Activated naive CD4-positive, alpha-beta T cell (primary cell): ENCODE measurements at places on chromosomes 12 and 14.

- no peak for DNase-seq
Observed at GRCh38 chr12:121805171-121806008, 1.6 kb downstream of the SETD1B start.

DNA sequence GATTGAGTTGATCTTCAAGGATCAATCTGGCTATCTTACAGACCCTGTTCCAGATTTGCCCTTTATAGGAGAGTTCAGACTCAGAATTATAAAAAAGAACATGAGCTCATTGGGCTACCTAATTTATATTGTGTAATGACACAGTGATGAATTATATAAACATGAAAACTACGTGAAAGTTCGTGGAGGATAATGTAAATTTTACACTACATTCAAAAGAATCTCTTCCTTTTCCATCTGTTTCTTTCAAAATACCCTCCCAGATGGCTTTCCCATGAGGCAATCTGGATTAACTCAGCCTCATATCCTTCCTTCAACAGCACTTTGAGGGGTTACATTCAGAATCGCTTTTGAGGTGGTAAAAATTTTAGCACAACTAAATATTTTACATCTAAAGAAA is 129.3 kb downstream of the HMGA2 start:
- no peak for DNase-seq

DNA sequence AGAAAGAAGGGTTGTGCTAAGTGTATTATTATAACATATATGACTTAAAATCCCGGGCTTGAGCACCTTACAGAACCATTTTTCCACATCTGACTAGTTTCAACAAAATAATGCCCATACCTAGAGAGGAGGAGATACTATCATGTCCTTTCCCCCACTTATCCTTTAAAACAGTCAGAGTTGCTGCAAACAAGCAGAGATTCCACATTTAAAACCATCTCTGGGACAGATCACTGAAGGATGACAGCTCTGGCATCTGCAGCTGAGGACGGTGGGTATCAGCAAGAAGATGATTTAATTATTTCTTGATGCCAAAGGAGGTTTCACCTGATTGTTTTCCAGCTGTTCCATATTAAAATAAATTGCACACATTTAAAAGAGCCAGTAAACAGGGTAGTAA is 328.0 kb upstream of the TMTC1 start:
- no peak for DNase-seq

GRCh38 chr14:35878272-35879150 is 52.4 kb downstream of the BRMS1L start:
- no peak for DNase-seq

DNA sequence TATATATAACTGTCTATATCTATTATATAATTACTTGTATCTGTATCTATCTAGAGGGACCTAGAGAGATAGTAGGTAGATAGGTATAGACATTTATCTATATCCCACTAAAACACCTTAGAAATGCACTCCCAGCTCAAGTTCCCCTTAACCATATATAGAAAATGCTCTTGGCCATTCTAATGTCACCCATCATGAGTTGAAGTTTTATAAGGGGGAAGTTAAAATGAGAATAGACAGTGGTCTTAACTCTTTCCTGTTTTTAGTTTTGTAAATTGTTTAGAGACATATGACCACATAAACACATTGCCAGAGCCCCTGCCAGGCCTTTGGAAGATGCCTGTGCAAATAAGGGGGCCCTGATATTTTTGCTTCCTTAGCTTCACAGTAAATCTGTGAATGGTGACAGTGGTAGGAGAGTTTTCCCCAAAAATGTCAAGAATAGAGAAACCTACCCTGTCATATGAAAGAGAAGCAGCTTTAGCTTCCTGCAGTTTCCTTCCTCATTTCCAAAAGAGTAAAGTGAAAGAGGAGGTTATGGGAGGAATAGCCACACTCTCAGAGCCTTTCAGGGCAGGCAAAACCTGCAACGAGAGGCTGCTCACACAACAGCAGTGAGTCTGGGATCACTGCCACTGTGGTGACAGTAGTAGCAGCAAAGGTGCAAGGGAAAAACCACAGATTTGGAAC is 45.5 kb downstream of the MGST1 start:
- DNase-seq, result no peak

- DNase-seq, result no peak
Observed at GRCh38 chr14:99413911-99414310, 66.7 kb downstream of the SETD3 start.

GRCh38 chr14:68604361-68604730 is 188.5 kb downstream of the ZFP36L1 start:
- no peak for DNase-seq

DNA sequence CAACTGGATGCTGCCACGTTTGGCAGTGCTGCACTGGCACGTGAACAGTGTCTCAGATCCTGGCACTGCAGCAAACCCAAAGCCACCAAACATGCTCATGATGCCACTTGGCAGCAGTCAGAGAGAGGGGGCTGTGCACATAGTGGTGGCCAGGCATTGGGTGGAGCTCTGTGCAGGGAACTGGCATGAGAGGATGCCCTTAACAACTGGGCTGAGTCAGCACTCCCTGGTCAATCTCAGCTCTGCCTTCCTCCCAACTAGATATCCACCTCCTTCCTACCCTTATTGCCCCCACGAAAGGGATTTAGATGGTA is 37.0 kb downstream of the ZFHX2 start:
- no peak for DNase-seq

GRCh38 chr12:116201908-116202307 is 75.6 kb downstream of the MED13L start:
- no peak for DNase-seq

DNA sequence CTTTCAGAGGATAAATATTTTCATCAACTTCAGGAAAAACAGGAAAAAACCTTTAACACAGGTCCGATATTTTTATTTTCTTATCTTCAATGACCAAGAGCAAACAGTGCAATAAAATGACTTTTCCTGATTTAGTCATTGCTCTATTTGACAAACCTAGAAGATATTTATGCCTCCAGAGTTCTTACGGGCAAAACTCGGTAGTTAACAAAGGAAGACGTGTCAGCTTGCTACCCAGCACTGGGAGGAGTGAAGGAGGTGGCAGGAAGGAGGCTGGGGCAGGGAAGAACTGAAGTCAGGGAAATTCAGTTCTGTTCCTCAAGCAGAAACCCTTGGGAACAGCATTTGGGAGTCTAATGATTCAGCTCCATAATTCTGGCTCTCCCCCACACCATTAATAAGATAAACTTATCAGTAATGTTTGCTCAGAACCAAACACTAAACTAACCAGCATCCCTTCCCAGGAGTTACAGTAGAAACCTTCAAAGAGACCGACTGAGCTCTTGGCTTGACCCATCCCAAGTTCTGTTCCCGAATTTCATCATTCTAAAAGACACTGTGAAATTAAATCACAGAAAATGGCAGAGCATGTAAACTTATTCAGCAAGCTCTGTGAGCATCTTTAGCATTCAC is 163.3 kb downstream of the APAF1 start:
- no peak for DNase-seq

- no peak for DNase-seq
Observed at GRCh38 chr12:42565633-42566032, 23.9 kb downstream of the PRICKLE1 start.

DNA sequence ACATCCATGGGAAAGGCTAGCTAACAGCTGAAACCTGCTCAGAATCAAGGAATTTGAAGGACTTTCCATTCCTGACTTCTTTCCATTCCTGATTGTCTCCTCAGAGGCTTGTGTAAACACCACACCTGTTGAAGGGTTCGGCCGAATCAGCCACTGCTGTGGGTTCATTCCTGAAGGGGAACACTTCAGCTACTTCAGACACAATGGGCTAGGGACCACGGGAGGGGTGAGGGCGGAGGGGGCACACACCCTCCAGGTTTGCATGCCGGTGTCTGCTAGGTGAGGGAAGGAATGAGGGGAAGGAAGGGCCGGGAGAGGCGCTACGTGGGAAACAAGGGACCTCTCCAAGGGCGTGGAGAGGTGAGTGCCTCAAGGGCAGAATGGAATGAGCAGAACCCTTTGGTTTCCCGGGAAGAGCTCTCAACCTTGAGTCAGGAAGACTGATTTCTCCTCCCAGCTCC is 1.3 kb downstream of the GPRC5A start:
- no peak for DNase-seq

- no peak for DNase-seq
Observed at GRCh38 chr12:24668563-24668962, 280.3 kb downstream of the BCAT1 start.

GRCh38 chr14:76964695-76965094 is 63.8 kb downstream of the IRF2BPL start:
- no peak for DNase-seq
